ENCODE measurements at places on chromosomes 1 and 21. TPM values are rescaled to one million over a fixed set of nuclear protein-coding genes. Genes with fewer than 3 reads are reported as not detected.

DNA sequence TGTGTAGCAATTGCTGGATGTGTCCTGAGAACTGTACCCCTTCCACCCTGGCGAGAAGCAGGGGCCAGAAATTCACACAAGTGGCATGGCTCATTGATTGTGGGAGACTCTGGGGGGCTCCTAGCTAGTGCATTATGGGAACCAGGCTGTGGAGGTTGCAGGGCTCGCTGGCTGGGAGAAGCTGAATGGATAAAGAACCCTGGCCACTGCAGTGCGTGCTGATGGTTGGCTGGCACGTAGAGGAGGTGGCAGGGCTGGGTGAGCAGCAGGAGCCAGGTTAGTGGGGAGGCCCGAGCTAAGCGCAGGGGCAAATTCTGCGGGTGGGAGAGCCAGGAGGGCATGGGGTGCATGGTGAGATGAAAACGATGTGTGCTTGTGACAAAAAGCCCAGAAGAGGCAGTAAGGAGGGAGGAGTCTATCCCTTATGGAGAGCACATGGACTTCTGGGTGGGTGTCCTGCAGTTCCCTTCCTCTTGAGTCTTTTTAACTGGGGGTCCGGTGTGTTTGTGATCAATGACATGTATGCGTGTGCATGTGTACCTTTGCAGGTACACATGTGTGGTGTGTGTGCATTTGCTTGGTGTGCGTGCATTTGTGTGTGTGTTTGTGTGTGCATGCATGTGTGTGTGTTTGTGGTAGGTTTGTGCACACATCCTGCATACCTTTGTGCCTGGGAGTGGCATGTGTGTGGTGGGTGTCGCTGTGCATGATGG is 3.6 kb downstream of the GUK1 start:
- no peak for DNase-seq

The EFNA1 gene
- polyA plus RNA-seq, result 19.1 TPM

The MLLT11 gene
- 26.0 TPM for polyA plus RNA-seq

The PADI4 gene
- polyA plus RNA-seq, result not detected

DNA sequence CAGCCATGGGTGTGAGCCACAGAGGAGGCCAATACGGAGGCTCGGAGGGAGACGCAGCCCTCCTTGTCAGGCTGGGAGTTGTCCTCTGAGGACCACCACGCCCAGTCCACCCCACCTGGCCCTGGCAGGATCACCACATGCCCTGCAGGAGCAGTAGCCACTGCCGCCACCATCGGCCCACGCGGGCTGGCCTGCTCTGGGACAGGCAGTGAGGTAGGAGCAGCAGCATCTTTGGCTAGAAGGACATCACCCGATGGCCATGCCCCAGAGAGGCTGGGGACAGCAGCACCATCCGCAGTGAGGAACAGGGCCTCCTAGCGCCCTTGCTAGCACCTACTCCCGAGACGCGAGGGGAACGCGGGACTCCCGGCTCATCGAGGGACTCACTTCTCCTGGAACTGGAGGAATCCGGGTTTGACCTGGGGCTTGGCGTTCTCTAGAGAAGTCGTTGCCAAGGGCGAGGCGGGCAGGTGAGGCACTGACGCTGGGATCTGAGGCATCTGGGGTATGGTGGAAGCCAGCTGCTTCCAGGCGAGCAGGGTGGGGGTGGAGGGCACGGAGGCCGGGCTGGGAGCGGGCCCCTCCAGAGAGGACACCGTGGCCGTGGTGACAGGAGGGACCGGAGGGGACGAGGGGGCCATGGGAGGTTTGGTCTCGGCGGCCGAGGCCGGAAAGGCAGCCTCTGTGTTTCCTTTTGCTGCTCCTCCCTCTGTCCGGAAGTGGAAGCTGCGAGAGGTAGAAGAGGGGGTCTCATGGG is 148.9 kb downstream of the CASZ1 start:
- no peak for DNase-seq

The MATN1 gene
- 0.10 TPM for polyA plus RNA-seq

GRCh38 chr1:94335950-94336349 is 82.2 kb upstream of the ABCD3 start:
- peak; percentile 18 for DNase-seq

GRCh38 chr1:184773762-184774320 is 19.2 kb upstream of the EDEM3 start:
- no peak for DNase-seq

GRCh38 chr21:38354746-38355145 is 98.0 kb downstream of the KCNJ15 start:
- DNase-seq, result no peak

DNA sequence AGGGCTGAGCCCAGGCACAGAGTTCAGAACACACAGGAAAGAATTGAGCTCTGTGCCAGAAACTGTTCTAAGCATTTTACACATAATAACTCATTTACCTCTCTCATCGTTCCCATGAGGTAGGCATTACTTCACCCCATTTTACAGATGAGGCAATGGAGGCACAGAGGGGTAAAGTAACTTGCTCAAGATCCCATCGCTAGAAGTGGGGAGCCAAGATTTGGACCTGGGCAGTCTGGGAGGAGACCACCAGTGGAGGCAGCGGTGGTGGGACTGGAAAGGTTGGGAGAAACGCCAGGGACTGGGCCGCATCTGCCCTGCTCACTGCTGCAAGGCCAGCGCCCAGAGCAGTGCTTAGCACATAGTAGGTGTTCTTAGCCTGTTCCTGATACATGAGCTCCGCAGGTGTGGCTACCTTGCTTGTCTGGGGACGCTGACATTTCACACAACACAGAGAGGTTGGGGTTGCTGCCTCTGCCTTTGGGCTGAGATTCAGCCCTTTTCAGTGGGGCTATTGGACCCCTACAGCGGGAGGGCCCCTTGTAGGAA is 27.8 kb upstream of the EPS8L3 start:
- no peak for DNase-seq

DNA sequence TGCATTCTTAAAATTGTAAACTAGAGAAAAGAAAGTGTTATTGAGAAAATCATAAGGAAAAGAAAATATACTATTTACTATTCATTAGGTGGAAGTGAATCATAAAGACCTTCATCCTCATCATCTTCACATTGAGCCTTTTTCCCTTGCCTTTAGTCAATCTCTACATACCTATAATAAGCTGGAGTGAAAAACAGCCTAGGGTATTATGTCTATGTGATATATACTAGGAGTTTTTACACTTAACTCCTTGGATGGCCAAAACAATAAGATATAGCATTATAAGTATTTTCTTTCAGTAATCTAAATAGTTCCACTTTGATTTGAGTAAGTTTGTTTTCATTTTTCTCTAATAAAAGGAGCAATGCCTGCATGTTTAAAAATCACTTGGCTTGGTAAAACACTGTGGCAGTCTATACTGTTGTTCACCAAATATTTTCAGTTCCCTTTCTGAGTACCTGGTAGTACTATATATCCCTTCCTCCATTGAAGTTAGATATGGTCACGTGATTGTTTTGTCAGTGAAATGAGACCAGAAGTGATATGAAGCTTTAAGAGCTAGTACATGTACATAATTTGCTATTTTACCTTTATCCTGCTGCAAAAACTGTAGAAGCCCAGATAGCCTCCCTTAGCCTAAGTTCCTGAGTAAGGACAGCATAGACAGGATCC is 78.3 kb downstream of the CLEC20A start:
- no peak for DNase-seq

The MRPL20 gene
- polyA plus RNA-seq, result 158 TPM

DNA sequence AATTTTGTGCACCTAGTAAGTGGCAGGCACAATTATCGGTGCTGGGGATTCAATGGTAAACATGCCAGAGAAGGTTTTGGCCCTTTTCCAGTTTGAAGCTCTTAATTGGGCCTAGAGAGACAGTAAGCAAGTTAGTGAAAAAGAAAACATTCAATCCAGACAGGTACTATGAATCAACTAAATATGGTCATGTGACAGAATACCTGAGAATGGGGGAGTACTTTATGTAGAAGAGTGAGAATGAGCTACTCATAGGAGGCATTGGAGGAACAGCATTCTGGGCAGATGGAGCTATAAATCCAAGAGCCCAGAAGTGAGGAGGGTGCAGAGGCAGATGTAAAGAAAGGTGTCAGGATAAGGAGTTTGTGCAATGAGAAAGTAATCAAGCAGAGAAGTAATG is 1017.9 kb downstream of the ADGRL2 start:
- DNase-seq, result no peak

GRCh38 chr1:115090186-115090490 is 835 bp upstream of the TSPAN2 start:
- DNase-seq, result no peak

- no peak for DNase-seq
These were observed 2.6 kb downstream of the TXNIP start for GRCh38 chr1:145993618-145994390.

- peak; percentile 65 for DNase-seq
These were observed 2.2 kb downstream of the ZC3H12A start for GRCh38 chr1:37476460-37477197.

The DAB1 gene
- not detected for polyA plus RNA-seq

- no peak for DNase-seq
These were observed 14.8 kb downstream of the AVPR1B start for GRCh38 chr1:206102292-206102936.

The SGIP1 gene
- not detected for polyA plus RNA-seq

DNA sequence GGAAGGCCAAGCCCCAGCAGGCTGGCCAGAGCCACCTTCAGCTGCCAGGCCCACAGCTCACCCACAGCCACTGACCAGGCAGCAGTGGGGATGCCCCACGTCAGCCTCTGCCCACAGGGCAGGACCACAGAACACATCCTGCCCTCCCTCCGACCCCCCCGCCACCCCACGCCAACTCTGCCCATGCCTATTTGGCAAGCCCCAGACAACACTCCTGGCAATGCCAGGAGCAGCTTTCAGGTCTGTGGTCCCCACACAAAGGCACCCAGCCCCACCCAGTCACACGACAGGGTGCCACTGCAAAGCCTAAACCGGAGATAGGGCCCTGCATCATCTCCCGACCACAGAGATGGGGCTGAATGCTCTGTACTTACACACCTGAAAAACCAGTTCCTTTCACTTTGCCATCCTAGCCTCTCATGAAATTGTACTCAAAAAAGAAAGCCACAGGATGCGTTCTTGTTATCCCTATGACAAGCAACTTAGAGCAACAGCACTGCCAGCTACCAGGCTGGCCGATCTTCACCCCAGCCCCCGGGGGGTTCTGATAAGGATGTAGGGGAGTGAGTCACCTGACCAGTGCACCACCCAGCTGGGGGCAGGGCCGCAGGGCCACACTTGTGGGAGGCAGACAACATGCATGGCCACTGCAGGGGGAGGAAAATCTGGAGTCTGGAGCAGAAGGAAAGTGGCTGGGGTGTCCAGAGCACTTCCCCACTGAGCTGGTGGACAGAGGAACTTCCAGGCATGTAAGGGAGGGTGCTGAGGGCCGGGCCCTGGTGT is 36.2 kb downstream of the UBE2G2 start:
- DNase-seq, result no peak

DNA sequence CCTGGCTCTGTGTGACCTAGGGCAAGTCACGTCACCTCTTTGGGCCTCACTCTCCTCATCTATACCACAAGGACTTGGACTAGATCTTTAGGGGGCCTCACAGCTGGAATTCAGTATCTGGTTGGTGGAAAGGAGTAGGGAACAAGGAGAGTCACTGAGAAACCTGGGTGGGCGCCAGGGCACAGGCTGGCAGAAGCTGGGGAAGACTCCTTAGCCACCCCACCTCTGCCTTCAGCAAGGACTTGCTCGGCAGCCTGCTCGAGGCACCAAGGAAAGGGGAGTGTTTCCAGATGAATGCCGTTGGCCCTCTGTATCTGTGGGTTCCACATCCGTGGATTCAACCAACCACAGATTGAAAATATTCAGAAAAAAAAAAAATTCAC is 1.2 kb upstream of the OPTC start:
- no peak for DNase-seq

The DFFB gene
- 3.7 TPM for polyA plus RNA-seq

The SELL gene
- polyA plus RNA-seq, result 0.20 TPM

DNA sequence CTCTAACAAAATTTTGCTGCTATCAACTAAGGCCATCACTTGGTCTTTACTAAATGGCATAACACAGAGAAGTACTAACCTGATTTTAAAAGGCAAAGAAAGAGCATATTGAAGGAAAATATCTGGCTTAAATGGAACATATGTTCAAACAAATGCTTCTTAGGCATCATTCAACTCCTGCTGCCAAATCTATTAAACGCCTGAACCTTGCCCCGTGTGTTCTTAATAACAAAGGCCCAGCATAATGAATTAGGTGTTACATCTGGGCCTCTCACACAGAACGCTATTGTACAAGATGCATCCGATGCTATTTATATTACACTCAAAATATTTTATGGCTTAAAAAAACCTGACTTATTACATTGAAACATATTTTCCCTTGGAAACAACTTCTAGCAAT is 48.4 kb downstream of the B3GALNT2 start:
- no peak for DNase-seq

- DNase-seq, result no peak
These were observed 32.3 kb downstream of the CD160 start for GRCh38 chr1:145751491-145752037.

The LCE2A gene
- polyA plus RNA-seq, result not detected

- DNase-seq, result no peak
These were observed 81.6 kb upstream of the DISP3 start for GRCh38 chr1:11397151-11397901.

The HSPB7 gene
- not detected for polyA plus RNA-seq

DNA sequence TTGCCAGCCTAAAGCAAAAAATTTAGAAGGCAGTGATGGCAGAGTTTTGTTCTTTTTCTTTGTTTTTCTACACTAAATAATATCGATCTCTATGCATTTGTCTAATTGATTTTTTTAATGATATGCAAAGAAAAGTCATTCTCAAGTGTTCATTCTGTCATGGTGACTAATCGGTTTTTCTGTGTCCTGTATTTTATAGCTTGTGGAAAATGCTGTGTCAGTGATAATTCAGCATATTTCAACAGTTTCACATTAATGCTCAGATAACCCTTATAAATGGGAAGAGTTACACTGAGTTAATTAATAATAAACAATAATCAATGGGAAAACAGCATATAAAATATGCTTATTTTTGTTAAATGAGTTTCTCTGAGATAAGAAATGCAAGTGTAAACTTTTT is 824.9 kb downstream of the AMY1C start:
- DNase-seq, result no peak

The HAO2 gene
- polyA plus RNA-seq, result not detected

The LAMC2 gene
- 8.5 TPM for polyA plus RNA-seq

DNA sequence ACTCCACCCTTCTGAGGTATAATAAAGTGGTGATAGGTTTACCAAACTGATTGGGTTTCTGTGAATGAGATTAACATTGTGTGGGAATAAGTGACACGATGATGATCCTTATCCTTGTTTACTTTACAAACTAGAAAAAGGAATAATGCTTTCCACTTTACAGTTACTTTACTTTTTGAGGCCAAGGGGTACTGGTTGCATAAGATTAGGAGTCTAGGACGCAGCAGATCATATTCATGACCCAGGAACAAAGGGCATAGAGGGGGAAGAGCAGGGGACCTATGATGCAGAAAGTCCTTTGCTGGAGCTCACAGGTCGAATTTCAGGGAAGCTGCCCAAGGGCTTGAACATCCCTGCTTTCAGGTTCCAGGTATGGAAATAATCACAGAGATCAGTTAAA is 20.4 kb downstream of the FGGY start:
- no peak for DNase-seq
